ENCODE measurements at places on chromosomes 4 and X. TPM values are rescaled to one million over a fixed set of nuclear protein-coding genes. Genes with fewer than 3 reads are reported as not detected.

ZAR1 gene
- total RNA-seq = not detected

RPS6KA6 gene
- total RNA-seq = 0.05 TPM

CYTL1 gene
- not detected for total RNA-seq

DRD5 gene
- total RNA-seq = not detected

SLC25A14 gene
- 12.2 TPM for total RNA-seq

NPY2R gene
- total RNA-seq = not detected

MAGEA1 gene
- total RNA-seq = not detected

DCX gene
- not detected for total RNA-seq

TDO2 gene
- not detected for total RNA-seq

ZNF157 gene
- total RNA-seq = 0.25 TPM

PNCK gene
- total RNA-seq = not detected

MTNR1A gene
- total RNA-seq = not detected

DCAF8L2 gene
- not detected for total RNA-seq

TEX13C gene
- not detected for total RNA-seq

IRAK1 gene
- 144 TPM for total RNA-seq

KDR gene
- not detected for total RNA-seq

RNF150 gene
- total RNA-seq = not detected

FMR1 gene
- 49.5 TPM for total RNA-seq

AIMP1 gene
- 50.8 TPM for total RNA-seq

FRMD7 gene
- not detected for total RNA-seq

SFRP2 gene
- not detected for total RNA-seq

PWWP3B gene
- total RNA-seq = not detected

TLR10 gene
- total RNA-seq = not detected

Data from T-helper 2 cell treated with Interferon-gamma antibody and Interleukin-4, amounts not matched to agents 100 ng/mL and 5 ng/mL, for 36 hours (primary cell).